ENCODE measurements at places on chromosomes 2 and 18.

- DNase-seq, result no peak
These were observed 18.9 kb downstream of the SP5 start for GRCh38 chr2:170733798-170734600.

DNA sequence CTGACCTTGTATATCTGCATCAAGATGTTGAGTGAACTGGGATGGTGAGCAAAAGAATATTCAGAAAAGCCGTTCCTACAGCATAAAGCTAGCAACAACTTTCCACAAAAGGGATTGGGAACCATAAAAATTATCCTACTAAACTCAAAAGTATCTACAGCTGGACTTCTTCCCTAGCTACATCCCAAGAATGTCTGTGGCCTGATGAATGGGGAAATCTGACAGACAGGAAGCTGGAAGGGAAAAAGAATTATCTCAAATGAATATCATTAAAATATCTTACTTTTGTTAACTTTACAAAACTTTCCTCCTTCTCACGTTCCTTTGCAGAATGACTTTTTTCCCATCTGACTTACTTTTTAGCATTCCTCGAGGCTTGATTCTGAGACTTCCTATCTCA is 150.9 kb downstream of the PDE11A start:
- DNase-seq, result no peak

- DNase-seq, result no peak
These were observed 441.8 kb downstream of the ZEB2 start for GRCh38 chr2:144078106-144078505.

DNA sequence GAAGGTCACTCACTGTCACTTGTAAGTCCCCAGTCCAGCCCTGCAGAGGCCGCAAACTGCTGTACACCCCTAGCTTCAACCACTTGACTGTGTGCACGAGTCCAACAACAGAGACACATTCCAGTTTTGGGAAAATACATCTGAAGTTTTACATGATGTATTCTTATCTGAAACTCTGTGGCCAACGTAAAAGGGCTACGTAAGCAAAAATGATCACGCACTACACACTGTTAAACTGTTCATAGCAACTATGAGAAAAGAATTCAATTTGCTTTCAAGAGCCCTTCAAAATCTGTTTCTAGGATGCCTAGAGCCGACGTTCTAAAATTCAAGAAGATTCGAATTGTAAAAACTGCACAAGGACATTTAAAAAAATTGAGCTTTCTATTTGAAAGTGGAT is 26.0 kb downstream of the EDAR start:
- DNase-seq, result no peak

DNA sequence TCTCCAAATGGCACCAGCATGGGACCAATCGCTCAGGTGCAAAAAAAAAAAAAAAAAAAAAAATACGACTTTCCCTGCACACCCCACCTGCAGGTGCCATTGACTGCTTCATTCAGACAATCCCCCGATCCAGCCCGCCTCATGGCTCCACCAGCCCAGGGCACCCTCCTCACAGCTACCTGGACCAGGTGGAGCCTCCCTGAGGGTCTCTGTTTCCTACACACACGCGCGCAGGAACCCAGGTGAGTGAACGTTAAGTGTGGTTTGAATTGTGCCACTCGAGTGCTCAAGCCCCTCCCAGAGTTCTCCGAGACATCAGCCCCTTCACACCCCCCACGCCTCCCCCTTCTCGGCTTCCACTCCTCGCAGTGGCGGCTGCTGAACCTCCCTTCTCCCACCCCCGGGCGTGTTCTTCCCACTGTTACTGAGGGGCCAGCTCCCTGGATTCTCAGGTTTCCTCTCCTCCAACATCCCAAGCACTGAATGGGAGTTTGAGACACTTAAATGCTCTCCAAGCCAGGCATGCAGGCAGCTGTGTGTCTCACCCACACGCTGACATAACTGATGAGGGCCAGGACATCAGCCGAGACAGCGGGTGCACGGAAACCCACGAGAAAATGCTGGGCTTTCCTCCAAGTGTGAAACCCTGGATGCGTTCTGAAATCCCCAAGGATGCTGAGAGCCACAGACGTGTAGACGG is 88.8 kb upstream of the SNTG2 start:
- DNase-seq, result no peak

DNA sequence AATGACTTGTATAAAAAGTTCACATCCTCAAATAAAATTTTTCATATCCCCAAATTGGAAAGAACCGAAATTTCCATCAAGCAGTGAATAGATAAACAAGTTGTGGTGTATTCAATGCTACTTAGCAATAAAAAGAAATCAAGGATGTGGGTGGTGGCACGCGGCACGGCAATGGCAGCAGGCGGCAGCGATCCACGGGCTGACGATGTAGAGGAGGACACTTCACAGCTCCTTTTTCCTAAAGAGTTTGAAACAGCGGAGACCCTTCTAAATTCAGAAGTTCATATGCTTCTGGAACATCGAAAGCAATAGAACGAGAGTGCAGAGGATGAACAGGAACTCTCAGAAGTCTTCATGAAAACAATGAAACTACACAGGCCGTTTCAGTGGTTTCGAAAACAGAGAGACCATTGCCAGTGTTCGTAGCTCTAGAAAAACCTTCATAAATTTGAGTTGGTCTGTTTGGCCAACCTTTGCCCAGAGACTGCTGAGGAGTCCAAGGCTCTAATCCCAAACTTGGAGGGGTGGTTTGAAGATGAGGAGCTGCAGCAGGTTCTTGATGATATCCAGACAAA is 9.8 kb upstream of the IL36A start:
- no peak for DNase-seq

- DNase-seq, result no peak
These were observed 8.2 kb downstream of the DPP10 start for GRCh38 chr2:114450639-114451038.

DNA sequence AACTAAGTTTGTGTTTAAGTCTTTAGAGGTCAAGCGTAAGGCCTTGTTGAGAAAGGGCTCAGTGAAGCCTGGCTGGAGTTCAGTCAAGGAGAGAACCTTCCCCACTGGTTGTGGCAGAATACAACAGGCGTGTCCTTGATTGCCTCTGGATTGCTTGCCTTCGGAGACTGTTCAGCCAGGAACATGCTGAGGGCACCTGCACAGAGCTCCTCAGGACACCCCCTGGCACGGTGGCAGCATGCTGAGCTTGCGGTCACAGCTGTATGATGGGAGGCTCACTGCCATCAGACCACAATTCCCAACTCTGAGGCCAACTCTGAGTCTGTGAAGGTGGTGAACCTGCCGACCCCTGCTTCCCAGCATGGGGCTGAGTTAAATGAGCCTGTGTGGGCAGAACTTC is 130.0 kb downstream of the LPIN1 start:
- DNase-seq, result no peak

- no peak for DNase-seq
These were observed 121.8 kb downstream of the CERS6 start for GRCh38 chr2:168577885-168578284.

- DNase-seq, result no peak
These were observed 22.2 kb downstream of the FAM110C start for GRCh38 chr2:24107-24506.

DNA sequence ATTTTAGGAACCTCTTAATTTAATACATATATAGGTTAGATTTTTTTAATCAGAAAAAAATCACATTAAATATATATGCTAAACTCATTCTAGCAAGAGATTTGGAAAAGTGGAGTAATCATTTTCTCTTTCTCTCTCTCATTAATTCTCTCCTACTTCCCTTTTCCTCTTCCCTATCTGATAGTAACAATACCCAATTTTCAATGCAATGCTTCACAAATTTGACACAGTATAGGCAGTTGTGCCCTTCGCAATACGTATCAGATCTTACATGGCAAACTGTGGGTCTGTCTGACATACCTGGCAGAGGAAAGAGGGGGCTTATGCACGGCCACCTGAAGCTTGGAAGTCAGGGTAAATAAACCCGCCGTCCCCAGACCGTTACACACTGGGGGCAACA is 444.3 kb downstream of the NBAS start:
- DNase-seq, result no peak

DNA sequence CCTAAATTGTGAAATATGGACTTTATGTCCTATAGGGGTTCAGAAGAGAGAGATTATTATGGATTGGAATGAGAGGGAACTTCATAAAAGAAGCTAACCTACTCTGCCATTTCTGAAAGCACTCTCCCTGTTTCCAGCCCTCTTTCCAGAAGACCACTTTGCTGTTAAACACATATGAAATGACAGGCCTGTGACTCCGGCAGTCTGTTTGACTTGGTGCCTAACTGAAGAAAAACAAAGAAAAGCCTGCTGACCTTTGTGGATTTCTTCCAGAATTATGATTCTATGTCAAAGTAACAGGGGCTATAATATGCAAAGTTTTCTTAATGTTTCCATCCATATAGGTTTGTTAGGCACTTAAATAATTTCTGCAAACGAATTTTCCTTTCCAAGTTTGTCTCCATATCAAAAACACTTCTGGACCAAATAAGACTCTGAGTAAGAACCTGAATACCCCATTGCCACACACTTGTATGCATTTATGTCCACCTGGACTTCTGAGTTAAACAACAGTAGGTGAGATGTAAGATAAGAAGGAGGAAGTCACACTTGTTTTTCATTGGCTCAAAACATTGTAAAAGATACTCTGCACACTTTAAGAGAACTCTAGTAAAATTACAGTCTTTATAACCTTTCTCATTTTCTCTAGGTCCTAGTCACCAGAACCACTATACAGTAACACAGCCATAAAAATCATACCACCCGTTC is 111.7 kb downstream of the PIEZO2 start:
- no peak for DNase-seq

- no peak for DNase-seq
These were observed 73.4 kb upstream of the CHAC2 start for GRCh38 chr2:53694096-53694771.

- DNase-seq, result no peak
These were observed 209.7 kb upstream of the EPAS1 start for GRCh38 chr2:46087492-46087891.

GRCh38 chr2:146415291-146415690 is 1429.5 kb upstream of the ACVR2A start:
- DNase-seq, result no peak

GRCh38 chr2:3354986-3355385 is 22.6 kb downstream of the EIPR1 start:
- DNase-seq, result no peak

DNA sequence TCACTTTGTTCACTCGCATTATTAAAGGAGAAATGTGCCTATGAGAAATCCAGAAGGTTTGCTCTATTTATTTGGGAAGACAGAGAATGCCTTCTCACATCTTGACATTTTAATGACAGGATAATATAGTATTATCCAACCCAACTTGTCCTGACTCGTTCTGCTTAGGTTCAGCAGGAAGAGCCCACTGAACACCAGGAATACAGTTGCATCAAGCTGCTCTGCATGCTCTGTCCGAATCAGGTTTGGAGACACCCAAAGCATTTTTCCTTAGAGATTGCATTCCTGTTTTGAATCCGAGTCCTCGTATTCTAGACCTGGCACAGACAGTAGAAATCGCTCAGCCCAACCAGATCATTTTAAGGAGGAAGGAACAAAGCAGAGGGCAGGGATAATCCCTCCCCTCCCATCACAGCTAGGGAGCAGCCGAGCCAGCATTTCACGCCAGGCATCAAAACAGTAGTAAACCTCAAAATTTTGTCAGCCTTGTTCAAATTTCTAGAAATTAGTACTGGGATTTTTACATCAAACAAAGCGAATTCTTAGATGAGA is 837.4 kb upstream of the ID2 start:
- DNase-seq, result no peak

- peak; percentile 9 for DNase-seq
These were observed 80.4 kb downstream of the LPIN2 start for GRCh38 chr18:2932247-2933181.

- no peak for DNase-seq
These were observed 37.5 kb downstream of the TMEM37 start for GRCh38 chr2:119469131-119469530.

DNA sequence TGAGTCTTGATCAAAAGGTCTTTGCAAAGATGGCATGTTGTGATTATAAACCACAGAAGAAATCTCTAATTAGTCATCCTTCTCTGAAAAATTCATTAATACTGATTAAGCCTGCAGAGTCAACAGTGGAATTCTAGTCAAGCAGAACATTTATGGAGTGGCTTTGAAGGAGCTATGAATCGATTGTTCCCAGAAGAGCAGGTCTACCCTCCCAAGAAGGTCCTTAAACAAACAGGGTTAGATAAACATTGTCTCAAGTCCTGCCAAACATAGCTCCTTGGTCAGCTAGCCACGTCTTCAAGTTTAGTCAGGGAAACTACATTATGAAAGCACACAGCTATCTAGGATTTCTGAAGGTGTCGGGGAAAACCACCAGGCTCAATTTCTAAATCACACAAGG is 88.9 kb downstream of the ITGA4 start:
- no peak for DNase-seq

GRCh38 chr2:8452296-8452695 is 229.6 kb upstream of the ID2 start:
- no peak for DNase-seq

- DNase-seq, result no peak
These were observed 132.0 kb upstream of the MYCN start for GRCh38 chr2:15808204-15808910.

DNA sequence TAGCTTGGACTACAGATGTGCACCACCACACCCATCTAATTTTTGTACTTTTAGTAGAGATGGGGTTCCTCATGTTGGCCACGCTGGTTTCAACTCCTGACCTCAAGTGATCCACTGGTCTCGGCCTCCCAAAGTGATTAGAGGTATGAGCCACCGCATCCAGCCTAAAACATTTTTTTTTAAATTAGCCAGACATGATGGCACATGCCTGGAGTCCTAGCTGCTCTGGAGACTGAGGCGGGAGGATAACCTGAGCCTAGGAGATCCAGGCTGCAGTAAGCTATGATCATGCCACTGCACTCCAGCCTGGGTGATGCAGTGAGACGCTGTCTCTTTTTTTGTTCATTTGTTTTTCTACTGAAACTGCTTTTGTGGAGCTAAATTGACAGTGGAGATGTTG is 64.6 kb upstream of the ATG16L1 start:
- no peak for DNase-seq

GRCh38 chr18:31426871-31427406 is 20.6 kb upstream of the DSG3 start:
- no peak for DNase-seq

GRCh38 chr2:221571551-221572218 is 419 bp downstream of the EPHA4 start:
- DNase-seq, result no peak

- no peak for DNase-seq
These were observed 132.1 kb upstream of the STON1 start for GRCh38 chr2:48397846-48398245.

DNA sequence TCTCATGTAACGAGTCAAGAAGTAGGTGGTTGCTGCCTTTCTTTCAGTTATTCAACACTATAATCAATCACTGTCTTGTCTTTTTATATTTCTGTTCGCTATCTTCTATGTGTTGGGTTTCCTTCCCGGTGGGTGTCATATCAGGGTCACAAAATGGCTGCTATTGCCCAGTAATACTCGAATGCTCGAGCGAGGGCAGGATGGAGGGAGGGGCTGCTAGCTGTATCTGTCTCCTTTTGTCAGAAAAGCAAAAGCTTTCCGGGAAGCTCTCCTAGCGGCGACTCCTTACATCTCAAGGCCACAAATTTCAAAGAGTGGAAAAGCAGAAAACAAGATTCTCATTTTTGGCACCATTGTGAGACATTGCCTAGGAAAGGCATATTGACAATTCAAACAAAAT is 16.4 kb upstream of the GALNT3 start:
- DNase-seq, result no peak
